ENCODE measurements at places on chromosomes 2 and 18. TPM values are rescaled to one million over a fixed set of nuclear protein-coding genes. Genes with fewer than 3 reads are reported as not detected.

- no peaks in the 10 kb centered on the region for H3K27me3 ChIP-seq
- no peaks in the 10 kb centered on the region for H3K36me3 ChIP-seq
- no peak for DNase-seq
- H3K4me1 ChIP-seq: no peaks in the 10 kb centered on the region
- no peak overlapping the region for H3K4me3 ChIP-seq
These were observed 11.1 kb downstream of the SLC8A1 start for GRCh38 chr2:40440835-40441234.

Gene FSHR
- total RNA-seq: not detected

GRCh38 chr2:205763708-205764211 is 81.5 kb downstream of the NRP2 start:
- no peaks in the 10 kb centered on the region for H3K27me3 ChIP-seq
- H3K4me3 ChIP-seq: no peak overlapping the region
- H3K36me3 ChIP-seq: no peaks in the 10 kb centered on the region
- peaks cover 34% of the 10 kb centered on the region for H3K4me1 ChIP-seq
- H3K27ac ChIP-seq: no peak overlapping the region
- no peak for DNase-seq

Gene ADCY3
- total RNA-seq: 42.0 TPM

DNA sequence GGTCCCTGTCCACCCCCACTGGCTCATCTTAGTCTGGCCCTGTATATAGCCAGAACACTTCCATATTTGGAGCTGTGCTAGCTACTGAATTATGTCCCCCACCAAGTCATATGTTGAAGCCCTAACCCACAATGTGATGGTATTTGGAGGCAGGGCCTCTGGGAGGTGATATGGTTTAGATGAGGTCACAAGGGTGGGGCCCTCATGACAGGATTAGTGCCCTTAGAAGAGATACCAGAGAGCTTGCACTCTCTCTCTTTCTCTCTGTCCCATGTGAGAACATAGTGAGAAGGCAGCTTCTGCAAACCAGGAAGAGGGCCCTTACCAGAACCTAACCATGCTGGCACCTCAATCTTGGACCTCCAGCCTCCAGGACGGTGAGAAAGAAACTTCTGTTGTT is 31.2 kb downstream of the ALPK2 start:
- H3K4me3 ChIP-seq: no peak overlapping the region
- H3K27me3 ChIP-seq: no peaks in the 10 kb centered on the region
- H3K4me1 ChIP-seq: no peaks in the 10 kb centered on the region
- no peak overlapping the region for H3K27ac ChIP-seq
- DNase-seq: no peak

- no peak overlapping the region for H3K4me3 ChIP-seq
- H3K27me3 ChIP-seq: no peaks in the 10 kb centered on the region
- H3K36me3 ChIP-seq: no peaks in the 10 kb centered on the region
- H3K4me1 ChIP-seq: no peaks in the 10 kb centered on the region
- DNase-seq: no peak
- no peak overlapping the region for H3K27ac ChIP-seq
These were observed 117.9 kb downstream of the AGAP1 start for GRCh38 chr2:235611756-235612155.

GRCh38 chr2:236745420-236746210 is 176.0 kb downstream of the ACKR3 start:
- H3K27me3 ChIP-seq: no peaks in the 10 kb centered on the region
- H3K27ac ChIP-seq: peak overlapping the region; percentile 72
- peaks cover 58% of the 10 kb centered on the region for H3K4me1 ChIP-seq

DNA sequence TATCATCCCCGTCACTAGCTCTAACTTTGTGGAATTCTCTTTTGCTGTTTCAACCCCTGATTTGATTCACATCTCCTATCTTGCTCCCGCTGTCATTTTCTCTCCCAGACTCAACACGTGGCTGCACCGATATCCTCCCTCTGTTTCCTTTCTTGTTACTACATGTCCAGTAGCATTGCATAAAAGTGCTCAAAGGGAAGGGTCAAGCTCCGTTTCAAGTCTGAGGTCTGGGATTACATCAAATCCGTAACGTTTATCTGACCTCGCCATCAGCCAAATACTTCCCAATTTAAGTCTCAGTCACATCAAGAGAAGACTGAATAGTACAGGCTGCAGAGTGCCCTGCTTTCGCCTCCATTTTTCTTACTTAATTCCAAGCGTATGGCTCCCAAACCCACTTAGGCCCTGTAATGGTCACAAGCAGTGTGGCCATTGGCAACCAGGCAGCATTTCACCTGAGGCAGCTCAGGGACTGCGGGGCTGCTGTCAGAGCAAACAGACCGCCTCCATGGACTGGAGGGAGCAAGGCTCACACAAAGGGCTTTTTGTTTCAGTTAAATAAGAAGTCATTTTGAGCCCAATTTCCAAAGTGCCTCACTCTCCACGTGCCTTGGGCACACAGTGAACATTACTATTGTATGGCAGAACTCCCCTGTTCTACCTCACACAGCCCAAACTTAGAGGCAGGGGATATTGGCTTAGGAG is 217.8 kb downstream of the BCL11A start:
- H3K27ac ChIP-seq: no peak overlapping the region
- no peaks in the 10 kb centered on the region for H3K27me3 ChIP-seq
- peaks cover 8% of the 10 kb centered on the region for H3K4me1 ChIP-seq

GRCh38 chr18:55763805-55764204 is 175.8 kb upstream of the TCF4 start:
- H3K36me3 ChIP-seq: no peaks in the 10 kb centered on the region
- no peak overlapping the region for H3K4me3 ChIP-seq
- no peaks in the 10 kb centered on the region for H3K4me1 ChIP-seq
- no peak overlapping the region for H3K27ac ChIP-seq

GRCh38 chr2:115771516-115771915 is 1329.1 kb downstream of the DPP10 start:
- no peak overlapping the region for H3K4me3 ChIP-seq
- H3K4me1 ChIP-seq: no peaks in the 10 kb centered on the region
- H3K27ac ChIP-seq: no peak overlapping the region
- H3K27me3 ChIP-seq: no peaks in the 10 kb centered on the region
- H3K36me3 ChIP-seq: no peaks in the 10 kb centered on the region
- DNase-seq: no peak

GRCh38 chr2:30306522-30306921 is 75.2 kb downstream of the LBH start:
- no peak overlapping the region for H3K4me3 ChIP-seq
- H3K27ac ChIP-seq: no peak overlapping the region
- no peaks in the 10 kb centered on the region for H3K36me3 ChIP-seq
- no peaks in the 10 kb centered on the region for H3K4me1 ChIP-seq
- no peak for DNase-seq
- H3K27me3 ChIP-seq: no peaks in the 10 kb centered on the region

GRCh38 chr2:37774976-37775907 is 103.8 kb upstream of the CDC42EP3 start:
- no peaks in the 10 kb centered on the region for H3K4me1 ChIP-seq
- no peak for DNase-seq
- H3K27me3 ChIP-seq: no peaks in the 10 kb centered on the region

- H3K4me3 ChIP-seq: no peak overlapping the region
- no peak overlapping the region for H3K27ac ChIP-seq
- no peak for DNase-seq
- H3K27me3 ChIP-seq: no peaks in the 10 kb centered on the region
These were observed 76.9 kb downstream of the LDAH start for GRCh38 chr2:20745924-20746555.
